ENCODE measurements at places on chromosomes 5 and 9. TPM values are rescaled to one million over a fixed set of nuclear protein-coding genes. Genes with fewer than 3 reads are reported as not detected.
A peak's percentile ranks its signal among the peaks of the same experiment; 100 is the strongest.

The MTRR gene
- 120 TPM for total RNA-seq

GRCh38 chr9:19924080-19924479, 135.2 kb upstream of the SLC24A2 start:
- DNase-seq: no peak
- H3K27me3 ChIP-seq: peaks cover 6% of the 10 kb centered on the region
- H3K36me3 ChIP-seq: no peaks in the 10 kb centered on the region
- no peak overlapping the region for H3K4me3 ChIP-seq

- no peaks in the 10 kb centered on the region for H3K36me3 ChIP-seq
- no peaks in the 10 kb centered on the region for H3K4me1 ChIP-seq
- DNase-seq: no peak
- peaks cover 17% of the 10 kb centered on the region for H3K27me3 ChIP-seq
- H3K27ac ChIP-seq: no peak overlapping the region
Observed at GRCh38 chr5:113608113-113608596, 94.7 kb downstream of the YTHDC2 start.

GRCh38 chr9:128764361-128764760, 7.4 kb downstream of the ZER1 start:
- H3K27me3 ChIP-seq: no peaks in the 10 kb centered on the region
- no peak overlapping the region for H3K27ac ChIP-seq
- H3K36me3 ChIP-seq: no peaks in the 10 kb centered on the region
- H3K4me1 ChIP-seq: peaks cover 7% of the 10 kb centered on the region
- no peak for DNase-seq

DNA sequence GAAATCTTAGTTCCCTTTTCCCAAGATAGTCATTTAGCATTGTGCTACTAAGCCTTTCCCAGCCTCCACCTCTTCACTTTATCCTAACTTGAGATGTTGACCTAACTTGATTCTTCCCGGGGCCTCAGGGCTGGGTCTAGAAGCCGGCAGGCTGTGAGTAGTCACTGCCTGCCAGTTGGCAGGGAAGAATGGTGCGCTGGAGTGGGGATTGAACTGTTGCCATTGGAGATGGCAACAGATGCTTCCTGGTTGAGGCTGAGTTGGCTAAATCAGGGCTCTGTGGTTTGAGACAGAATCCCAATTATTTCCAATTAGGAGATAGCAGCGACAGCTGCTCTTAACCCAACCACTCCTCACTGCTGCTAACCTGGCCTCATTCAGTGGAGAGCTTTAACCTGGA, 343.1 kb downstream of the BRINP1 start:
- DNase-seq: peak; percentile 8
- H3K4me3 ChIP-seq: no peak overlapping the region
- peak overlapping the region; percentile 62 for H3K27ac ChIP-seq
- H3K4me1 ChIP-seq: no peaks in the 10 kb centered on the region
- H3K36me3 ChIP-seq: no peaks in the 10 kb centered on the region
- no peaks in the 10 kb centered on the region for H3K27me3 ChIP-seq

- no peaks in the 10 kb centered on the region for H3K27me3 ChIP-seq
- H3K4me1 ChIP-seq: no peaks in the 10 kb centered on the region
- no peak overlapping the region for H3K27ac ChIP-seq
- H3K36me3 ChIP-seq: no peaks in the 10 kb centered on the region
- no peak overlapping the region for H3K4me3 ChIP-seq
Observed at GRCh38 chr9:40927851-40928802, 200.4 kb downstream of the FOXD4L6 start.

The ARAP3 gene
- 4.0 TPM for total RNA-seq

DNA sequence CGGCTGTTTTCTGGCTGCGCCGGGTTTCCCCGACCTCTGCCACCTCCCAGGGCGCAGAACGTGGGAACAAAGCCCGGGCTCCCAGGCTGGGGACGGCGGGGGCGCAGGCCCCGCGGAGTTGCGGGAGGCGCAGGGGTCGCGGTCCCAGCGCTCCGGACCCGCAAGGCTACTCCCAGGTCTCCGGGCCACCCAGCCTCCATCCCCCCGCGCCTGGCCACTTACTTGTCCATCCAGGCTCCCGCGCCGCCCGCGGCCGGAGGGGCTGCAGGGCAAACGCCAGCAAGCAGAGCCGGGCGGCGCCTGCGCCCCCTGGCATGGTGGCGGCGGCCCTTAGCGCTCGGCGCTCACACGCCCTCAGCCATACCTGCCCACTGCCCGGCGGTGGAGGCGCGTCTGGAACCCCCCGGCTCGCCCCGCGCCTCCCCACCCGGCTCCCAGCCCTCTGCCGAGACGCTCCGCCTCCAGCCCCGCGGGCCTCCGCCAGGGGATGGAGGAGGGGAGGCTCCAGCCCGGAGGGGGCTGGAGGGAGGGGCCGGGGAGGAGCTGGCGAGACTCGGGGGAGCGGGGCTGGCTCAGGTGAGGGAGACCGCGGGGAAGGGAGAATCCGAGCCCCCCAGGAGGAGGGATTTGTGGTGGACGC, at the start of gene ADAM19:
Gene ADAM19, minus strand, starts transcription at position 395 of the 640 bp plus-strand sequence. Its CDS starts 79 bp downstream, at position 316.
- H3K27ac ChIP-seq: peak within 1 kb of the TSS; percentile 93
- peak within 1 kb of the TSS; percentile 60 for H3K4me3 ChIP-seq
- H3K4me1 ChIP-seq: peaks cover 26% of the 10 kb centered on the region
- H3K36me3 ChIP-seq: no peaks in the 10 kb centered on the region
- peaks cover 7% of the 10 kb centered on the region for H3K27me3 ChIP-seq
- DNase-seq: peak; percentile 59

The IFNA2 gene
- total RNA-seq: not detected

- H3K4me1 ChIP-seq: no peaks in the 10 kb centered on the region
- H3K4me3 ChIP-seq: no peak overlapping the region
- DNase-seq: no peak
- no peaks in the 10 kb centered on the region for H3K36me3 ChIP-seq
Observed at GRCh38 chr5:139446956-139447779, 7.8 kb upstream of the DNAJC18 start.

DNA sequence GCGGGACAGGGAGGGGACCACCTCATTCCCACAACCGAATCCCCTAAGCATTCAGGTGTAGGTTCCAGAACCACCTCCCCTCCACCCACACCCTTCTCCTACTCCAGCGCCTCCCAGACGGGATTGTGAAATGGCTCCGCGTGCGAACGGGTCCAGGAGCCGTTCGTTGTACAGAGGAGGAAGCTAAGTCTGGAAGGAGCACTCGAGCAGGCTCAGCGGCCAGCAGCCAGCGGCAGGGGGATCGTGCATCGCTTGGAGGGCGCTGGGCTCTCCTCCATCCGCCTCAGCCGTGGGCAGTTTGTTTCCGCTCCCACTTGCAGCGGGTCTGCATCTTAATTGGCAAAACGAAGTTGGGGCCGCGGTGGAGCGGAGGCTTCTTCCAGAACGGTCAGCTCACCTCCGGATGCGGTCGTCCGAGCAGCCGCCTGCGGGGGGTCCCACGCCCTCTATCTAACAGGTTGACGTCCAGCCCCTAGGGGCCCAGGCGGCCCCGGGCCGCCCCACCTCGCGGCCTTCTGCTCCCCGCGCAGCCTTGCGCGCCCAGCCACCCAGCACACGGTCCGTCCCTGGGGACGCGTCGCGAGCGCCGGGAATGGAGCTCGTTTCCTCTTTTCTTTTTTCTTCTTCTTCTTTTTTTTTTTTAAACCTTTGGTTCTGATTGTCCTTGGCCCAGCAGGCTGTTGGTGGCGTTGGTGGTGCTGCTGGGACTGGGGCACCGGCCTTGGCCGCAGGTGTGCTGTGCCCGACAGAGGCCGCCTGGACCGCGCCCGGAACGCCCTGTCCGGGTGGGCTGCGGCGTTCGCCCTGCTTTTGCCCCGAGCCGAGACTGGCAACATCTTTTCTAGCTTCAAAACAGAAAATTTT, 3.9 kb upstream of the BARX1 start:
- H3K4me1 ChIP-seq: peaks cover 39% of the 10 kb centered on the region
- no peak overlapping the region for H3K27ac ChIP-seq
- H3K27me3 ChIP-seq: peaks cover 78% of the 10 kb centered on the region
- no peak for DNase-seq
- no peaks in the 10 kb centered on the region for H3K36me3 ChIP-seq
- no peak overlapping the region for H3K4me3 ChIP-seq

GRCh38 chr9:110217656-110218099, 9.7 kb upstream of the C9orf152 start:
- peaks cover 18% of the 10 kb centered on the region for H3K4me1 ChIP-seq
- no peak overlapping the region for H3K27ac ChIP-seq
- H3K36me3 ChIP-seq: no peaks in the 10 kb centered on the region
- no peak for DNase-seq

GRCh38 chr5:57338068-57338867, 144.3 kb downstream of the ACTBL2 start:
- H3K27ac ChIP-seq: no peak overlapping the region
- H3K36me3 ChIP-seq: no peaks in the 10 kb centered on the region
- no peak overlapping the region for H3K4me3 ChIP-seq
- DNase-seq: no peak

GRCh38 chr5:33209252-33209651, 231.5 kb upstream of the TARS1 start:
- peaks cover 10% of the 10 kb centered on the region for H3K4me1 ChIP-seq
- DNase-seq: no peak
- no peaks in the 10 kb centered on the region for H3K36me3 ChIP-seq
- H3K4me3 ChIP-seq: no peak overlapping the region

GRCh38 chr9:30078195-30078594, 2306.2 kb upstream of the ACO1 start:
- H3K4me3 ChIP-seq: no peak overlapping the region
- no peaks in the 10 kb centered on the region for H3K4me1 ChIP-seq
- no peak overlapping the region for H3K27ac ChIP-seq
- DNase-seq: no peak

DNA sequence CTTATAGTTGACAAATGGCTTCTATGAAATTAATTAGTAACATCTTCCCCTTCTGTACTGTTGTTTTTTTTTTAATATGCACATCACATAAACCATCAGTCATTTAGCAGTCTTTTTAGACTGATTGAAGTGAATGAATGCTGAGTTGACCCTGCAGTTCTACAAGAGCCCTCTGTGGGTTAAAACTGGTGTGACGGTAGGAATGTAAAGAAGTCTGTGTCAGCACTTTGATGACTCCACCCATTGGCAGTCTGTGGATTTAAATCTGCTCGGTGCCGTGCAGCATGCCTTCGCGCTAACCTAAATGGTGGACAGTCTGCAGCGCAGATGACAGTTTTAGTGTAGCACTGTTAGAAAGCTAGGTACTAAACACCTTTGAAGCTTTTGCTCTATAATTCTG, 3.1 kb downstream of the GTF3C4 start:
- no peak for DNase-seq
- H3K36me3 ChIP-seq: no peaks in the 10 kb centered on the region
- no peak overlapping the region for H3K27ac ChIP-seq
- no peaks in the 10 kb centered on the region for H3K27me3 ChIP-seq
- no peak overlapping the region for H3K4me3 ChIP-seq
- peaks cover 36% of the 10 kb centered on the region for H3K4me1 ChIP-seq

GRCh38 chr5:120436996-120437395, 27.1 kb upstream of the PRR16 start:
- no peaks in the 10 kb centered on the region for H3K4me1 ChIP-seq
- no peak overlapping the region for H3K27ac ChIP-seq
- H3K36me3 ChIP-seq: no peaks in the 10 kb centered on the region
- no peaks in the 10 kb centered on the region for H3K27me3 ChIP-seq

DNA sequence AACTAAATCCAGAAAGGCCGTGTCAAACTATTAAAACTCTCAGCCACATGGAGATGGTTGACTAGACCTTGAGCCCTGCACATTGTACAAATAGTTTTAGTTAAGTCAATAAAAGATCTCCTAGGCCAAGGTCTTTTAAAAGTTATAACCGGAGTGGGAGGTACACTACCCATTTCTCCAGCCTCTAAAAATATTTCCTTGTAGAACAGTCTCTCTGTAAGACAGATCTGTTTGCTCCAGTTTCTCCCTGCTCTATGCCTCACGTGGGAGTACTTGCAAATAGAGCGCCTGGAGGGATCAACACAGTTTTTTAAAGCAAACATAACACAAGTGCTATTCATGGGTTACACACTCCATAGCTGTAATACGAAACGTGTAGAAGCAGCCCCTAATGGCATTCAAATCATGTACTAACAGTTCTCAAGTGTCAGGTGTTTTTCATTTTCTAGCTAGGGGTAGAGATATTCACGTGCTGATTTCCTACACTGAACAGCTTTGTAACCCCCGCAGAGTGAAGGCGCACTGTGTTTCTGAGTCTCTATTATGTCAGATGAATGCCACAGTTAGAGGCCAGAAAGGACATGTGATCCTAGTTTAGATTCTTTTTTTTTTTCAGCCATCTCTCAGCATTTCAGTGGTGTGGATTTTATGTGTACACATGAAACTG, 703.4 kb upstream of the GRAMD2B start:
- no peaks in the 10 kb centered on the region for H3K27me3 ChIP-seq
- no peak for DNase-seq
- no peaks in the 10 kb centered on the region for H3K36me3 ChIP-seq
- H3K27ac ChIP-seq: peak overlapping the region; percentile 31
- no peak overlapping the region for H3K4me3 ChIP-seq

GRCh38 chr5:34898258-34898895, 16.9 kb downstream of the RAD1 start:
- no peak overlapping the region for H3K4me3 ChIP-seq
- H3K27ac ChIP-seq: no peak overlapping the region
- peak; percentile 62 for DNase-seq
- no peaks in the 10 kb centered on the region for H3K4me1 ChIP-seq

DNA sequence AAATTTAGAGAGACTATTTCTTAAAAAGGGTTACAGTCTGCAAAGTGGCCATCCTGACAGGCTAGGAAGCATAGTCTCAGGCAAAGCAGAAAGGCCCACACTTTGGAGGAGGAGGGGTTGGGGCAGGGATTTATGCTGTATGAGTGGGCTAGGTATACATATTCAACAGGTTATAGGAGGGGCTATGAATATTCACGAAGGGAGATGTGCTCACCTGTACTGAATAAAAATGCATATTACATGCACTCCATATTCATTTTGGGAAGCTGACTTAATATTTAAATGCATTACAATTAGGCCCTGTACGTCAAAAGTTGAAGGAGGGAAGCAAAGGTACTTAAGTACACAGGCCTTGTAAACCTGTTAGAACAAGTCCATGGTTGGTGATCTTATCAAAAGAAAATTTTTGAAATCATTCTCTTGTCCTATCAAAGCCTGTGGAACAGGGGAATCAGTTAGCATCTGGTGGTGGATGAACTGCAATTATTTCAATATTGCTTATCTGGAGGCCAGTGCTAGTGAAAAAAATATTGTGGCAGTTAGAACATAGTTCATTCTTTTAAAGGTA, 1.6 kb downstream of the CENPP start:
- no peak overlapping the region for H3K4me3 ChIP-seq
- no peak for DNase-seq
- peaks cover 2% of the 10 kb centered on the region for H3K36me3 ChIP-seq
- no peak overlapping the region for H3K27ac ChIP-seq
- H3K4me1 ChIP-seq: peaks cover 11% of the 10 kb centered on the region
- H3K27me3 ChIP-seq: no peaks in the 10 kb centered on the region
